ENCODE measurements at places on chromosomes 12 and 14. TPM values are rescaled to one million over a fixed set of nuclear protein-coding genes. Genes with fewer than 3 reads are reported as not detected.

DNA sequence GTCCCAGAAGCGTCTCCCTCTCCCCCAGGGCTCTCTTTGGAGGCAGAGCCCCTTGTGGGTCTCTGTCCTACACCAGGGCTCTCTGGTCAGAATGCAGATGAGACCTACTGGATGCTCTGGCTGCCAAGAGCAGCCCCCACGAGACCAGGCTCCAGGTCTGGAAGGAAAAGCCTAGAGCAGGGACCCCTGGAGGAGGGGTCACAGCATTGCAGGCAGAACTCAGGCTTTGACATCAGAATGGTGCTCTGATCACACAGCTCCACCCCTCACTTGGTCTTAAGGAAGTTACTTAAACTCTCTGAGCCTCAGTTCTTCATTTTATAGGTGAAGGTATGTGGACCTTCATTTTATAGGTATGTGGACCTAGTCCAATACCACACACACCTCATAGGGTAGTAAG, 83.1 kb downstream of the ARL6IP4 start:
- DNase-seq, result no peak

DNA sequence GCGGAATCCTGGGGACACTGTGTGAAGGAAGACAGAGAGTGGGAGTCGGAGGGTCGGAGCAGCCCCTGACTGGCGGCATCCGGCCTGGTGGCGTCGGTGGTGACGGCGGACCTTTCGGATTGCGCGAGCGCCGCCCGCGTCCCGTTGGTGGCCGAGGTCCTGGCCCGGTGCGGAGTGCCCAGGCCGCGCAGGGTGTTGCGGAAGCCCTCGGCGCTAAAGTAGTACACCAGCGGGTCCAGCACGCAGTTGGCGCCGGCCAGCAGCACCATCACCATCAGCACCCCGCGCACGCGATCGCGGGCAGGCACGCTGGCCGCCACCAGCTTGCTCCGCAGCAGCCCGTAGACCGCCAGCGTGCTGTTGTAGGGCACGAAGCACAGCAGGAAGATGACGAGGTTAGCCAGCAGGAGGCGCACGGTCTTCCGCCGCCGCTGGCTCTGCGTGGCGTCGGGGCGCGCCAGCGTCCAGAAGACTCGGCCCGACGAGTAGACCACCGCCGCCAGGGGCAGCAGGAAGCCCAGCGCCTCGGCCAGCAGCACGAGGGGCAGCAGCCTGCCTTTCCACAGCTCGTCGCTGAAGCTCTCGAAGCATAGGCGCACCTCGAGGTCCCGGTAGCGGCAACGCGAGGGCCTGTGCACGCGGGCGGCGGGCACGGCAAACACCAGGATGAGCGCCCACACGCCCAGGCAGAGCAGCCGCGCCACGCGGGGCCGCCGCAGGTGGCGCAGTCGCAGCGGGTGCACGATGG, 13.1 kb upstream of the CHD4 start:
- no peak for DNase-seq

- no peak for DNase-seq
Measured at GRCh38 chr12:127450826-127451225, 816.1 kb upstream of the TMEM132C start.

DNA sequence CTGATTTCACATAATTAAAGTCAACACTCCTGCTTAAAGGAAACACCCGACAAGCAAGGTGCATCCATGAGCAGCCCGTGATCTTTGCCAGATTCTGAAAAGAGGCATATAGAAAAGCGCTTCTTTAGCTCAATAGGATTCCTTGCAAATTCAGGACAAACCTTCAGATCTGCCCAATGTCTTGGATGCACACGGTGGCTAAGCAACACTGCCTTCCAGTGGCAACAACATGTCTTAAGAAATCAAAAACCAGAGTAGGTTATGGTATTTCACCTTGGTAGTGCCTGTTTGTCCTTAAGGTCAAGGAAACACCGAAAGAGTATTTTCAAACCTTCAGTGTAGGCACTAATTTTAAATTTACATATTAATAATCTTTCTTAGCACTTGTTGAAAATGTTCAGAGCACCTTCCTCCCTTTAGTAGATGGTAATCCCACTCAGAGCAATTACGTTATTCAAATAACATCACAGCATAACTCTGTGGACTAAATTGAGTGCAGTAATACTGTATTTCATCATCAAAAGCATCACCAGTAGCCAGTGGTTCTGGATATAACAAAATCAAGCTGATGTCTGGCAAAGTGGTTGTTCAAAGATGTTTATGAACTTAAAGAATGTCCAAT, 58.0 kb upstream of the CDKN3 start:
- peak; percentile 66 for DNase-seq

Gene APOF
- not detected for total RNA-seq

Gene CCDC175
- total RNA-seq, result not detected

Gene ASCL1
- total RNA-seq, result not detected
